ENCODE measurements at places on chromosomes 3 and 15.

GRCh38 chr3:58358808-58359207 lies 26.1 kb downstream of the PXK start:
- no peak for DNase-seq

DNA sequence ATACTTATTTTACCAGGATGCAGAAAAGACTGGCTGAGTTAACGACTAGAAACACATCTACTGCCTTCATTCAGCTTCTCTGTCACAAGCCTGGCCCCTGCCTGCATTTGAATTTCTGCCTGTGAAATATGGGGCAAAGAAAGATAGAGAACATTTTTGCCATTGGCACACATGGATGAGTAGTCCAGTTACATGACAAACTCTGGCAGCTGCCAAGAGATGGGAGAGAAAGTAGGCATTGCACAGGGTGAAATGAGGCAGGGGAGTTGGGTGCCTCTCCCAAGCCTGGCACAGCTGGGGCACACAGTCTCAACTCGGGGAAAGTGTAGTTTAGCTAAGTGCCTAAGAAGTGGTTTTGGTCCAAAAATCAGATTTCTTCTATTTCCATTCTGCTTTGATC lies 24.0 kb downstream of the ANXA2 start:
- no peak for DNase-seq

GRCh38 chr3:44988073-44988472 lies 12.0 kb downstream of the EXOSC7 start:
- no peak for DNase-seq

DNA sequence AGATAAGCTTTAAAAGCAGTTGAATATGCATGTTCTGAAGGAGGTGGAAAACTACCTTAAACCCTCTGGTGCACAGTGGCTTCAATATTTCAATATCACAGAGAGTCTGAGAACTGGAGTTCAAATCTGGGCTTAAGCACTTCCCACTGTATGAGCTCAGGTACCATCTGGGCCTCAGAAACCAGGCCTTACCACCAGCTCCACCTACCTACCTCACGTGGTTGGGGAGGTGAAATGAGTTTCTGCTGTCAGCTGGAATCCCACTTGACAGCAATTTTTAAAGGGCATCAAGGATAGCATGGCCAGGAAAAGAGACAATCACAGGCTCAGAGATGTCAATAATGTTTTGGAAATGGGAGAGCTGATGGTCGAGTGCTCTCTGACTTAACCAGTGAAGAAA lies 5.0 kb downstream of the CHCHD4 start:
- no peak for DNase-seq

- no peak for DNase-seq
Observed at GRCh38 chr3:66153481-66154443, 67.0 kb upstream of the SLC25A26 start.

DNA sequence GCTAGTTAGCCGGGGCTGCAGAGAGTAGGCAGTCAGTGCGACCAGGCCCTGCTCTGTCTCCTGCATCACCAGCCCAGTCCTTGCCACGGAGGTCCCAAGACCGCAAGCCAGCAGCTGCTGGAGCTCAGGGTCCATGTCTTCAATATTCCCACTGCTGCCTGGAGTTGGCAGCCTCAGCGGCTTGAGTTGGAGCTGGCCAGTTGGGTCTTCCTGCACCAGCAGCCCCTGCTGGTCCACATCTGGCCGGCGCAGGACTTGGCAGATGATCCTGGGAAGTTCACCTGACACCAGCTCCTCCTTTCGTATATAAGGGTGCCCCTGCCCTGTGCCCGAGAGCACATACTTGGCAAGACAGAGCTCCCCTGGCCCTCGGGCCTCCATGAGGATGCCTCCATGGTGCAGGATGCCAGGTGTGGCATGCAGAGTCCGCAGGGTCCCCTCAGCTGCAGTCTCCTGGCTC lies 5.7 kb downstream of the XIRP1 start:
- DNase-seq: no peak

All from stimulated activated CD8-positive, alpha-beta memory T cell treated with anti-CD3 and anti-CD28 coated beads, Interleukin-15, amount 100 ng/mL, for 1 hour (primary cell).